ENCODE measurements at places on chromosomes 3 and 15.

DNA sequence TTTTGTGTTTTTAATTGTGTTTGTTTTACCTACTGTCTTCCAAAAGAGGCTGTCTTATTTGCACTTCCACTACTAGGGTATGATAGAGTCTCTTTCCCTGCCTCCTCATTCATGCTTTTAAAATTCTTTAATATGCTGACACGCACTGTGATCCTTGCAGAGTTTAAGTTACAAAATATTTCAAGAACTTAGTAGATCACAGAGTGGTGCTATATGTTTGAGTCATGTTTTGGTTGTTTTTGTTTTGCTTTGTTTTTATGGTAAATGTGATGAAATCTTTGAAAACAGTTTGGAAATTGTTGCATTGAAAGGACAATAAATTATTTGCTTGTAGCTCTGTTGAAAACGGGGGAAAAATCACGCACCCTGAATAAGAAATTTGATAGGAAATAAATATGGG, 5.9 kb upstream of the ABHD10 start:
- DNase-seq: no peak

DNA sequence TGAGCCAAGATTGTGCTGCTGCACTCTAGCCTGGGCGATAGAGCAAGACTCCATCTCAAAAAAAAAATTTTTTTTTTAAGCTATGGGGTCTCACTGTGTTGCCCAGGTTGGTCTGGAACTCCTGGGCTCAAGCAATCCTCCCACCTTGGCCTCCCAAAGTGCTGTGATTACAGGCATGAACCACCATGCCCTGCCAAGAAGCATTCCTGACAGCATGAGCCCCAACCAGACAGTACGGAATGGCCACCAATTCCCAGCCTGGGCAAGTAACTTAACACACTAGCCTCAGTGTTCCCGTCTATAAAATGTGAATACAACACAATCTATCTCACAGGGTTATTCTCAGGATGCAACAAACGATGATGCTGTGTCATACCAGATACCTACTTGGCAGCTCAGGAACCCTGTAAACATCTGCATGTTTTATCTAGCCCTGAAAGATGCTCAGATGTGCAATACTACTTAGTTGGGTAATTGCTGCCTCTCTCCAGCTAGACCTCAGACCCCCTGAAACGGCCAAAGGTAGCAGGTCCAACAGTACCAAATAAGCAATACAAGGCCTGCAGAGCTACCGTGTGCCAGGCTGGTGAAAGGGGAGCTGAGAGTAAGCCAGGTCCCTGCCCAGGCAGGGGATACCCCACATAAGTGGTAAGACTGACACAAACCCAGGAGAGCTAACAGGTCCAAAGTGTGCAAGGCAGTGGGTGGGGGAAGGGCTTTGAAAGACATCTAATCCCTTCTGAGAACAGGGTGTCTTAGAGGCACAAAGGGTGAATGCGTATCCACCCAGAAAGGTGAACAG, 1.9 kb downstream of the TKT start:
- DNase-seq: no peak

- no peak for DNase-seq
Observed at GRCh38 chr15:81339851-81340250, 15.9 kb upstream of the STARD5 start.

DNA sequence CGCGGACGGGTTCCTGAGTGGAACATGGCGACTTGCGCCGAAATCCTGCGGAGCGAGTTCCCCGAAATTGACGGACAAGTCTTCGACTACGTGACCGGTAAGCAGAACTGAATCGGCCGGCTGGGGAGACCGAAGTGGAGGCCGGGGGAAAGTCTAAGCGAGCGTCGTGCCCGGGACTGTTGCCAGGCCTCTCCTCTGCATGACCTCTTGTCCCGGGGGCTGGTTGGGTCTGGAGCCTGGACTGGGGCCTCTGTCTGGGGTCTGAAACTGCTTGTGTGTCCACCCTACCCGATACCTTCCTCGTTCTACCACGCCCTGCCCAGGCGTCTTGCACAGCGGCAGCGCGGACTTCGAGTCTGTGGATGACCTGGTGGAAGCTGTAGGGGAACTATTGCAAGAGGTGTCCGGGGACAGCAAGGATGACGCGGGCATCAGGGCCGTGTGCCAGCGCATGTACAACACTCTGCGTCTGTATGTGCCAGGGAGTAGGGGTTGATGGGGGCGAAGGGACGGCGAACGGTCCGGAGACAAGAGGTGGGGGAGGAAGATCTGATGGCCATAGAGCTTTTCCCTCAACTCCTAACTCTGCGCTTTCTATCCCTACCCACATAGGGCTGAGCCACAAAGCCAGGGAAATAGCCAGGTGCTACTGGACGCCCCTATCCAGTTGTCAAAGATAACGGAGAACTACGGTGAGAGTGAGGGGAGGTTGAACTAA, at the start of gene ABCF3:
Gene ABCF3 (plus strand): TSS at position 16 of the 718 bp plus-strand sequence. CDS start 9 bp downstream, at position 25.
- DNase-seq: peak; percentile 47

DNA sequence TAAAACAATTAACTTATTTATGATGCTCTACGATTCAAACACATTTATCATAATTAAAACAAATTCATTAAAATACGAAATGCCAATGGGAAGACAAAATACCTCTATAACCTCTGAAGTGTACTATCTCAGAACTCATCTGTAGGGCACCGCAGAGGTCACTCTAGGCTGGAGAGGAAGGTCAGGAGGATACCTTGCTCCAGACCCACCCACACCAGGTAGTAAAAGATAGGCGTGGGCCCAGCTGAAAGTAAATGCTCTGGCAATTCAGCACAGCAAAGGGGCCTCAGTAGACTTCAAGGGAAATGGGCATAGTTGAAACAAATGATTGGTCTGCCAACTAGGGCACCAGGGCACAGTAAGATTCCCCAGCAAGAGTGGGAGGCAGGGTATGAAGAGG, 26.0 kb upstream of the SPPL2A start:
- no peak for DNase-seq

- peak; percentile 73 for DNase-seq
Observed at GRCh38 chr3:152266221-152266995, 2.3 kb upstream of the MBNL1 start.

DNA sequence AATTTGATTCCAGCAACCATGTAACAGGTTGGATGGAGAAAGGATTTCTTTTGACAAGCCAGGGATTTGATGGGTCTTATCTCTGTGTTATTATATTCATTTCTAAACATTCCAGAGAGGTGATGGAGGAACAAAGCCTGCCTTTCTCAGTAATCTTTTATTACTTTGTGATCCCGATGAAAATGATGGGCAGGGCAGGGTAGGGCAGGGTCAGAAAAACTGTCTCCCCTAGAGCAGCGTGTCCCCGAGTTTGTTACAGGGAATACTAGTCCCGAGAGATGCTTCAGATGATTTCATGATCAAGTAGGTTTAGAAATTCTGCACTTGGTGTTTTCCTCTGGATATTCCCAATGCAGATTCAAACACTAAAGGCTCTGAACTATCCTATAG, 111.8 kb upstream of the RGMA start:
- DNase-seq: no peak

DNA sequence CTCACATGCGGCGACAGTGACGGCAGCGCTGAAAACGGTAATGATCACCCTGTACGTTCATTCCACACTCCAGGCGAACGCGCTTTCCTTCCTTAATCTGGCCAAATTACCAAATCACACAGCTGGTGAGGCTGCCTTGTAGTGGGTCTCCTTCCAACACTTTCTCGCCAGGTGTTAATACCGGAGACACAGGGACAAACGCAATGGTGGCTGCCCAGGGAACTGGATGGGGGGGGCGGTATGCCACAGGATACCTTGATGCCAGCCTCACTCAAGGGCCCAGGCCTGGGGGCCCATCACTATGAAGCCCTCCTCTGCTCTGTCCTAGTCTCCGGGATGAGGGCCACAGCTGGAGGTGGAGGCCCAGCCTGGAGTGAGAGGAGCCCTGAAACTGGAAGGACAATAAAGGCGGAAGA, 1.4 kb upstream of the CAMK2N2 start:
- no peak for DNase-seq

GRCh38 chr15:98123297-98123696, 162.8 kb downstream of the ARRDC4 start:
- DNase-seq: no peak

DNA sequence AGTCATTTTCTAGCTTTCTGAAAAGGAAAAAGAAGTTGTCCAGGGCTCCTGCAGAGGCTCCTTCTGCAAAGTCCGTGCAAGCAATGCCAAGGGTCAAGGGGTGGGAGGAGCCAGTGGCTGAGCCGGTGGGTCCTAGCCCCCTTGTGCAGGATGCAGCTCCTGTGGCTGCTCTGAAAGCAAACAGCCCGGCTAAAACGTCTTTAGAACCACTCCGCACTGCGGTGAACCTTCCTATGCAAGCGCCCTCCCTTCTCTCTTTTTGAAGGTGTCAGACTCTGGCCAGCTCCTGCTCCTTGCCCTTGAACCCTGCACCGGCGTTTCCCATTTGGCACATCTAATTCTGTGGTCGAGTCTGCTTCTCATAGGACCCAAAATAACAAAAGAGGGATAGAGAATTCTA, 183.1 kb downstream of the UACA start:
- no peak for DNase-seq

DNA sequence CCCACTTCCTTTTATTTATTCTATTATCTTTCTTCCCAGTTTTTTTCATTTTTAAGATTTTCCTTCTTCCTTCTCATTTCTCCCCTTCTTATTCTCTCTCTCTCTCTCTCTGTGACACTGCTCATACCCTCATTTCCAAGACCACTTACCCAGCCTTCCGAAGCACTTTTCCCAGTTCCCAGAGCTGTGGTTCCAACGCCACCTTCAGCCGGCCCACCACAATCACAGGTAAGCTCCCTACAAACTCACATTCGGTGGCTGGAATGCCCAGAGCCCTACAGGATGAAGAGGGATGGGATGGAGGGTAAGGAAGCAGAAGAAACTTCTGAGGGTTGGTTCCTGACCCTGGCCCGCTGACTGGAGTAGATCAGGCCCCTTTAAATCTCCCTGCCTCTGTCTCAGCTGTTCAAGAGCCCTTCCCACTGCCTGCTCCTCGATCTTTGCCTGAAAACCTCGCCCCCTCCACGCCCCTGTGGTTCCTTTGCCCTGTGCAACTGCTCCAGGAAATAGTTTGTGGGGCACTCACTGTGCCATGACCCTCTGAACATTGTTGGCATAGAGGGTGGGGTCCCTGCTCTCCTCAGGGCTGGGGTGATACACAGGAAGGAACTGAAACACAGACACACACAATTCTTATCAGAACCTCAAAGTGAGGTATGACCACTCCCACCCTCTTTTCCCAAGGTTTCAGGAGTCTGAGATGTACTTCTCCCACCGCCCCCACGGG, 4.8 kb downstream of the LPCAT4 start:
- no peak for DNase-seq

DNA sequence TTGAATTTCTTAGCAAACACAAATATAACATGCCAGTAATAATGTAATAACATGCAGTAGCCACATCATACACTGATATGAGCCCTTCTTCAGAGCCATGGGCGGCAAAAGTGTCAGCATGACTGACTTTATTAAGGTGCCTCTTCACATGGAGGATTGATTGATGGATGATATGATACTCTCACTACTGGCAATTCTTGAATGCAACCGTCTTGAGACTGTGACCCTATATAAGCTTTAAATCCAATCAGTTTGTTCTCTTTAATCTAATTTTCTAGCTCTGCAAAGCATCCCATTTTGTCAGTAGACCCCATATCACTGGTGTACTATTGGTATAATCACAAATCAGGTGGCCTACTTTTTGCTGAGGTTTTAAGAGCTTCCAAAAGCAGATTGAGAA, 463.7 kb upstream of the ROBO2 start:
- DNase-seq: no peak

DNA sequence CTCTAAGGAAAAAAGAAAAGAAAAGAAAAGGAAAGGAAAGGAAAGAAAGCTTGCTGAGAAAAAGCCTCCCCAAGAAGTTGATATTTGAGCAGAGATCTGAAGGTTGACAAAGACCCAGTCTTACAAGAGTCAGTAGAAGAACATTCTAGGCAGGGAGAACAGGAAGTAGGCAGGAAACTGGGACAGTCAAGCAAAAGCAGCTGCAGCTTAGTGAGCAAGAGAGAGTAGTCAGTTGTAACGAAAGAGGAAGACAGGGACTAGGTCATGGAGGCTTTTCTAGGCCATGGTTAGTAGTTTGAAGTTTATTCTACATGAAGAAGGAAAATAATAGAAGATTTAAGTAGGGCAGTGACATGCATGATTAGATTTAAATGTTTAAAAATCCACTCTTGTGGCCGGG, 31.8 kb upstream of the KLHL6 start:
- no peak for DNase-seq

DNA sequence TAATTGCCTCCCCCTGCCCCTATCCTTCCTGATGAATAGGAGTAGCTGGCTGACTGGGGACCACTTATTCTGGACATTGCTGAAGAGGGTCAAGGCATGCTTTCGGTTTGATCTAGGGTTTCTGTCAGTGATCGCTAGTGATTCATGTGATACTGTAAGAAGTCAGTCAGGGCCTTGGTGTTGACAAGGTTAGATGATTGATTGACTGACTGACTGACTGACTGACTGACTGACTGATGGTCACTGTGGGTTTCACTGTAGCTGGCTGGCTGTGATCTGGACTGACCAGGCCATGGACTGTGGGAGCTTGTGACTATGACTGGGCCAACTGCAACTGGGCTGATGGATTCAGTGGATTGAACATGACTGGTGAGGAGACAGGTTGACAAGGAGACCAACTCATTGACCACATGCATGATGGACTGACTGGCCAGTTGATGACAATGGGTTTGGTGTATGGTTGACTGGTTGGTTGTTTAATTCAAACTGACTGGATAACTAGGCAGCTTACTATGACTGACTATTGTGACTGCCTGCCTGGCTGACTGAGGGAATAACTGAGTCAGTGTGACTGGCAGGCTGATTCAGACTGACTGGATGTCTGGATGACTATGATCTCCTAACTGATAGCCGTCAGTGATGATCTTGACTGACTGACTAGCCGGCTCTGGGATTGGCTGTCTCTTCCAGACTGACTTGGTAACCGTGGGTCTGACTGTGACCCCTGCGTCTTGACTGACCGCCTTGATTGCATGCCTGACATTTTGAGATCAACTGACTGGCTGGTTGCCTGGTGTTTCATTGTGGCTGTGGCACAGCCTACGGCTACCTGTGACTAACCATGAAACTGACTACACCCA, 509.9 kb downstream of the SHQ1 start:
- DNase-seq: peak; percentile 31

DNA sequence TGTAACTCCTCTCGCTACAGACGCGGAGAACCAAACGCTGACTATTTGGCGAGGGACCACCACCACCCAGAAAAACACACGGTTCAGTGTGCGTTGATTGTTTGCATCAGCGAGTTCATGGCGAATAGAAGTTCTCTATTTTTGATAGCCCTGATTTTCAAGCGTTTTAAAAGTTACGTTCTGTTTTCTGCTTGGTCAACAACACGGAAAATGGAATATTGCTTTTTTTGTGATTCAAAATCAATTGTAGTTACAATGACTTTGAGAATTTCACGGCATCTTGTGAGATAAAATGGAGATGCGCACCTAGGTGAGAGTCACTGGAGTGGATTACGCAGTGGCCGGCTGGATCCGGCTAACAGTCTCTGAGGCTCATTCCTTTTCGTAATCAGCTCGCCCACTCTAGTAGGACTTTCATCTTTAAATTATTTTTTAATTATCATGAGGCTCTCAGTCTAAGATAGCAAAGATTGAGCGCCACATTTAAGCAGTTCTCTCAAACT, 54.8 kb downstream of the CCDC54 start:
- DNase-seq: peak; percentile 15
